ENCODE measurements at places on chromosomes 1 and 21.

DNA sequence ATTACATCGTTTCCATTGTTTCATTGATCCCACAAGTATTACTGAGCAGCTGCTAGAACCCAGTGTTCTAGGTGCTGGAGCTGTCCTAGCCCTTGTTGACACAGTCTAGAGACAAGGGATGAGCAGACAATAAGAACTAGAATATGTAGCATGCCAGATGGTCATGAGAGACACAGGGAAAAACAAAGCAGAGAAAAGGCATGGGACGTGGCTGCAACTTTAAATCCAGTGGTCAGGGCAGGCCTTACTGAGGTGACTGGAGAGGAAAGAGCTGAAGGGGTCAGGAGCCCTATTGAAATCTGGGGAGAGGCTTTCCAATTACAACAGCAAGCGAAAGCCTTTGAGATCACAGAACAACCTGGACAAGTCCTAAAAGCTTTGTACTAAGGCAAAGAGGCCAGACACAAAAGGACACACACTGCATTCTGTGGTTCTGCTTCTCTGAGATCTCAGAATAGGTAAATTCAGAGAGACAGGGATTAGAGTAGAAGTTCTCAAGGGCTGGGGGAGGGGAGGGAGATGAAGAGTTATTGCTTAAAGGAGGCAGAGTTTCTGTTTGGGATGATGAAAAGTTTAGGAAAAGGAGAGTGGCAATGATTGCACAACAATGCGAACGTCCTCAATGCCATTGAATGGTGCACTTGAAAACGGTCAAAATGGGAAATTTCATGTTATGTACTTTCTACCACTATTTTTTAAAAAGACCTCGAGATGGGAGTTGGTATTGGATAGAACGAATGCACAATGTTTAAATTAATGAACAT is 467.4 kb upstream of the VAMP3 start:
- DNase-seq: no peak

GRCh38 chr1:183914276-183914675 is 109.4 kb downstream of the RGL1 start:
- DNase-seq: no peak

GRCh38 chr1:89987159-89987819 is 7.6 kb upstream of the ZNF326 start:
- peak; percentile 80 for DNase-seq

DNA sequence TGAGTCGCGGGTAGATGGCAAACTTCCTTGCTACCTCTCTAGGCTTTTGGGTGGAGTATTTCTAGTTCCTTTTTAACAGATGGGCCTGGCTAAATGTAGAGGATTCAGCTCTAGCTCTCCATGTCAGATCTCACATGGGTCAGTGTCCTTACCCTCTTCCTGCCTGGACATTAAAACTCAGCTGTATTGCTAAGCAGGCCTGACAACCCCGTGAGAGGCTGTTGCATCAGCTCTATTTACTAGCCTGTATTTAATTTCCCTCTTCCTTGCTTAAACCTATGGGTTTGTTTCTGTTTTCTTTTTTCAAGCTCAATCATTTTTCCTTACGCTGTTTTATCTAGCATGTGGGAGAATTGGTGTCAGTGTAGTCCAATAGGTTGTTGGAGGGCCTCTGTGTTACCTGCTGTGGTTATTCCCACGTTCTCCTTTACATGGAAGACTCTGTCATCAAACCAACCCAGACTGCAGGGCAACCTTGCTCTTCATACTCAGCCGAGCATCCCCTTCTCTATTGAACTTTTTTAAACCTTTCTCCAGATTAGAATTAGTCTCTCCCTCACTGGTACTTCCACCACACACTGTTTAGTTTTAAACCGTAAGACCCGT is 79.5 kb upstream of the BACH1 start:
- no peak for DNase-seq

- DNase-seq: no peak
These were observed 754.0 kb upstream of the ADGRL4 start for GRCh38 chr1:79760531-79760930.

- no peak for DNase-seq
These were observed 48.7 kb upstream of the SLC19A1 start for GRCh38 chr21:45590726-45591618.

GRCh38 chr21:35204850-35205541 is 155.9 kb upstream of the RUNX1 start:
- no peak for DNase-seq

- no peak for DNase-seq
These were observed 43.3 kb upstream of the PCBP3 start for GRCh38 chr21:45600248-45600647.

GRCh38 chr1:208431721-208432120 is 187.5 kb upstream of the PLXNA2 start:
- peak; percentile 77 for DNase-seq

GRCh38 chr1:14167884-14168283 is 430.6 kb upstream of the KAZN start:
- no peak for DNase-seq
